ENCODE measurements at places on chromosomes 12 and 14.

- no peak for DNase-seq
- H3K27me3 ChIP-seq = no peaks in the 10 kb centered on the region
- H3K36me3 ChIP-seq = no peaks in the 10 kb centered on the region
- H3K27ac ChIP-seq = no peak overlapping the region
These were observed 73.2 kb downstream of the HSD17B6 start for GRCh38 chr12:56836317-56836716.

DNA sequence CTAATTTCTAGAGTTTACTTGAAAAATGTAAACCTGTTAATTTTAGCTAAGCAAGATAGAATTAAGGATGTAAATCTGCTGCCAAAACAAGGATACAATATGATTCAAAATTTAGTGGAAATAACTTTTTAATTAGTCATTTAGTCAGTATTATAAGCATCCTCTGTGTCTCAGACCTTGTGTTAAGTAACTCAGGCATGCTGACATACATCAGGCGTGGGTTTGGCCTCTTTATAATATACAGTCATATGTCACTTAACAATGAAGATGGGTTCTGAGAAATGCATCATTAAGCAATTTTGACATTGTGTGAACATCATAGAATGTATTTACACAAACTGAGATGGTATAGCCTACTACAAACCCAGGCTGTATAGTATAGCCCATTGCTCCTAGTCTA is 386.9 kb downstream of the ZFP36L1 start:
- H3K27me3 ChIP-seq = no peaks in the 10 kb centered on the region
- no peak for DNase-seq
- H3K27ac ChIP-seq = no peak overlapping the region

DNA sequence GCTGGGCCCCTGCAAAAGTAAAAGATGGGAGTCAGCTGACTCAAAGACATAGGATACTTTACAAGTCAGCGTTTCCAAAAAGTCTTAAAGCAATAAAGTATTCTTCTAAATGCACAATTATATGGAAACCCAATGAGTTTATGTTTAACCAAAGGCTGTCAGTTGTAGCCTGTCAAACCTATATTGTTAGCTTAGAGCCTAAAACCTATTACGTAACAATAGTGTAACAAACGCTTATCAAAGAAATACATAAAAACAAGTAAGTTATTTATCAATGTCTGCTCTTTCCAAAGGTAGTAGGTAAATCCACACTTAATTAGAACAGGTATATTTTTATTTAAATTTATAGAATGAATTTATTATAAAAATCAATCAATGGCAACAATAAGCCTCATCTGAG is 15.9 kb upstream of the SOS2 start:
- no peaks in the 10 kb centered on the region for H3K4me1 ChIP-seq
- no peaks in the 10 kb centered on the region for H3K27me3 ChIP-seq
- no peak for DNase-seq
- H3K27ac ChIP-seq = no peak overlapping the region
- H3K4me3 ChIP-seq = no peak overlapping the region

GRCh38 chr14:77260199-77260598 is 10.8 kb downstream of the NGB start:
- no peaks in the 10 kb centered on the region for H3K4me1 ChIP-seq
- DNase-seq = no peak
- H3K36me3 ChIP-seq = no peaks in the 10 kb centered on the region
- H3K27ac ChIP-seq = no peak overlapping the region

GRCh38 chr14:91879196-91879595 is 11.9 kb upstream of the TC2N start:
- no peak for DNase-seq
- no peaks in the 10 kb centered on the region for H3K27me3 ChIP-seq
- no peak overlapping the region for H3K4me3 ChIP-seq
- peak overlapping the region; percentile 29 for H3K27ac ChIP-seq
